ENCODE measurements at places on chromosomes 12 and 14.

DNA sequence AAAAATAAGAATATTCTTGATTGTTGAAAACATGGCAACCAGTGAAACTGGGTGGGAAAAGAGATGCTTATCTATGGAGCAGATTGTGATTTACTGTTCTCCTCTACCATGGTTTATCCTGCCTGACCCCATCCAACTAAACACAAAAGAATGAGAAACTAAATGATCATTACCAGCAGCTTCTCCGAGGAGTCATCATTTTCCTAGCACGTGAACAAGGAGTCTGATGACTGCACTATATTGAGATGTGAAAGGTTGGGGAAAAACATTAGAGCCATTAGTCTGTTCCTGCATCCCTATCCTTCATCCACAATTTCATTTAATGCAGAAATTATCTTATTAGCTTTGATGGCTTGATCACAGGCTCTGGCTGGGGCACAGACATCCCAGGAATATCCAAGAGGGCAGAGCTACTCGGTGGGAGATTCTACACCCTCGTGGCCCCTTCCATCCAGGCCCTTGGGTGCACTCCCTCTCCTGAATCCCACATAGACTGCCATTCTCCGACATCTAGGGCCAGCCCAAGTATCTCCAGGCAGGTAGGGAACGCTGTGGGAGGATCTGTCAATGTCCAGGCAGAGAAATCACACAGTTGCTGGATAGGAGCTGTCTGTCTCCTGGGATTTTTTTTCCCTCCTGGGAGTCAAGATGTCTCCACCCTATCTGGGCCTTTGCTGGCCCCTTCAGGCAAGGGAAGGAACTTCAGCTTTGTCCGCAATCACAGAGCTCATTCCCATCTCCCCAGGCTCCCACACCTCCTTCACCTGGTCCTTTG is 43.3 kb upstream of the DHRS4 start:
- DNase-seq: no peak

DNA sequence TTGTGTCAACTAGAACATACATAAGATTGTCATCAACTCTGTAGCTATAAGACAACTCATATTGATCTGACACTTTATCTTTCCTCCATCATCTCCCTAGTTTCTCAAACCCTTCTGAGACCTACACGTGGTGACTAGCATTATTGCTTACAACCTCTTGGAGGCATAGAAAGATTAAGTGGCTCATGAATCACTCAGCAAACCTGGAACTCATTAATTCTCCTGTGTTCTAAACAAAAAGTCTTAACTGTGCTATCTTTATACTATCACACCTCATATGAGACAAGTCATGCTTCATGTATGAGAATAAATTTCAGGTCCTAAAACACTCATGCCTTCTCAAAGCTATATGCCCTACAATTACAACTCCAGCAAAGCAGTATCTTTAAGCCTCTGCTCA is 408.6 kb upstream of the SYT1 start:
- no peak for DNase-seq

GRCh38 chr12:85833579-85833978 is 2.6 kb downstream of the RASSF9 start:
- no peak for DNase-seq

DNA sequence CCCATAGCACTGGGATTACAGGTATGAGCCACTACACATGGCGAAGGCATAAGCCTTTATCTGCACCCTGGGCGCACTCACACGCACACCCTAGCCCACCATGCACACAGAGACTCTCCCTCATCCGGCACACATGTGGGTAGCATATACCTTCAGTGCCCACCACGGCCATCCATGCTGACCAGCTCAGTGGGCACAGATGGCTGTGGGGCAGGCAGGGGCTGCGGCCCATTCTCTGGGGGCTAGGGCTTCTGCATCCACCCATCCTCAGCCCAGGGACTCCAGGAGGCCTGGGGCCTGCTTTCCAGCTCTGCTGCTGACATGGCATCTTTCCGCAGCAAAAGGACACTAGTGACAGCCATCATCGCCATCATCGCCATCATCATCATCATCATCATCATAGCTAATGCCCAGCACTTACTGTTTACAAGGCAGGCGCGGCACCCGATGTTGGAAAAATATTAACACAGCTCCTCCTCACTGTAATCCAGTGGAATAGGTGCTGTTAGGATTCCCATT is 111.2 kb downstream of the NCOR2 start:
- DNase-seq: no peak

DNA sequence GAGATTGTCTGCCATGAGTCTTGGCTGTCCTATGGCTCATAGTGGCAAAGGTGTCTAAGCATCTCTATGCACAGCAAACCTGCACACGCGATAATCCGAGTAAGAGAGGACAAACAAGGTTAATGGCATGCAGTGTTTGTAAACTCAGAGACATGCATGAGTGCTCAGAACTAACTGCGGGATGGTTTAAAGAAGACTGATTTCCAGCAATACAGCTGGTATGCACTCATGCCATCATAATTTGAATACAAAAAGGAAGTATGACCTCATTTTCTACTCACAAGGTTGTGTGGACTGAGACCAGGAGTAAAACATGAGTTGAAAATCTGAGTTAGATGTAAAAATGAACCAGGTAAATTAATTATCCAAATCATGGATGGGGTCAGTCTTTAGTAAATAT is 16.6 kb upstream of the TCP11L2 start:
- no peak for DNase-seq

- DNase-seq: no peak
These were observed 118.1 kb upstream of the SLC38A2 start for GRCh38 chr12:46490635-46491034.
